ENCODE measurements at places on chromosomes 7 and 10.

GRCh38 chr10:65375528-65375927 lies 1550.3 kb upstream of the LRRTM3 start:
- DNase-seq = no peak

DNA sequence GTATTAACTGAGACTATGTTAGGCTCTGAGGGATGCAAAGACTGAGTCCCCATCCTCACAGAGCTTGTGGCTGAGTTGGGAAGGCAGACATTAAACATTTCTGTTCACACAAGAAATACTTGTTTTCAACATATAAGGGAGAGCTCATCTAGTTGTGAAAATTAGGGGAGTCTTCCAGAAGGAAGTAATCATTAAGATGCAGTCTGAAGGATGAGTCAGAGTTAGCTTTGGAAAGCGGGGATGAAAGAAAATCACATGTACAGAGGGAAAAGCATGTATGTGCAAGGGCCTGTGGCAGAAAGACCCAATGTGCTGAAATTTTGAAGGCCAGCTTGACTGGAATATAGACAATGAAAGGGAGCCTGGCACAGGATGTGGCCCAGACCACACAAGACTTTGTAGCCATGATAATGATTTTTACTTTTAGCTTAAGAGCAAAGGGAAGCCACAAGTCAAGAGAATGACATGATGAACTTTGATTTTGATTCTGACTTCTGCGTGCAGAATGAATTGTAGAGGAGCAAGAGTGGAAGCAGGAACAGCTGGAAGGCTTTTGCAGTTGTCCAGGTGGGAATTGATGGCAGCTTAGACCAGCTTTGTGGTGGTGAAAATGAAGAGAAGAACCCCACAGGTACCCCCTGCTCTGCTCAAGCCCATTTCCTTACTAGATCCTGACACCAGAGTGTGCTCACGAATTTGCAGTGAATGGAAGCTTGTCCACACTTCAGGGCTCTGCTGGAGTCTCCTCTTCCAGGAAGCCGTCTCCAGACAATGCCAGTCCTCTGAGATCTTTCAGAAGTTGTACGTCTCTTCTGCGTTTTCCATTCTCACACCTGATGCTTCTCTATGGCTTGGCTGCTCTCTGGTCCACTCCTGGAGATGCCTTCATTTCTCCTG lies 115.6 kb downstream of the ATXN7L1 start:
- peak; percentile 32 for DNase-seq

- DNase-seq = no peak
Observed at GRCh38 chr7:35993113-35993512, 159.9 kb upstream of the EEPD1 start.

GRCh38 chr10:21832821-21833130 lies 170.8 kb downstream of the DNAJC1 start:
- DNase-seq = no peak

DNA sequence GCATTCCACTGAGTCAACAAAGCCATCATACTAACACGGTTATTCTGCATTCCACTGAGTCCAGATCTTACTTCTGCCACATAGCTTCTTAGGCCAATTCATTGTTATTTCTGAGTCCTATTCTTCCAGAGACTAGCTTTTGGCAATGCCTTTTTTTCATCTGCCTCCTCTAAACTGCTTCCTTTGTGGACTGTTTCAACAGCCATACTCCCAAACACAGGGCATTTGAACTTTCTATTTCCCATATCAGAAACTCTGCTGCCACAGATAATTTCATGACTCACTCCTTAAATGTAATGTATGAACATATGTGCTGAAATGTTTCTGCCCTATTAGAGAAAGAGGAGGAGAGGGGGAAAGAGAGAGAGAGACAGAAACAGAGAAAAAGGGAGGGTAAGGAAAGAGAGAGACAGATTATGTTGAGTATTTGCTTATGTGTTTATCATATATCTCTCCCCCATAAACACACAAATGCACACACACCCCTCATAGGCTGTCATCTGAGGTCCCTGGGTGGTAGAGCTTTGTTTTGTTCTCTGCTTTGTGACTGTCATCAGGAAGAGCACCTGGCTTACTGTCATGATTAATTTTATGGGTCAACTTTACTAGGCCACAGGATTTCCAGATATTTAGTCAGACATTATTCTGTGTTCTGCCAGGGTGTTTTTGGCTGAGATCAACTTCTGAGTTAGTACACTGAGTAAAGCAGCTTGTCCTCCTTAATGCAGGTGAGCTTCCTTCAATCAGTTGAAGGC lies 308.0 kb upstream of the KCND2 start:
- no peak for DNase-seq

- DNase-seq = no peak
Observed at GRCh38 chr7:104804696-104805095, 209.3 kb upstream of the KMT2E start.

DNA sequence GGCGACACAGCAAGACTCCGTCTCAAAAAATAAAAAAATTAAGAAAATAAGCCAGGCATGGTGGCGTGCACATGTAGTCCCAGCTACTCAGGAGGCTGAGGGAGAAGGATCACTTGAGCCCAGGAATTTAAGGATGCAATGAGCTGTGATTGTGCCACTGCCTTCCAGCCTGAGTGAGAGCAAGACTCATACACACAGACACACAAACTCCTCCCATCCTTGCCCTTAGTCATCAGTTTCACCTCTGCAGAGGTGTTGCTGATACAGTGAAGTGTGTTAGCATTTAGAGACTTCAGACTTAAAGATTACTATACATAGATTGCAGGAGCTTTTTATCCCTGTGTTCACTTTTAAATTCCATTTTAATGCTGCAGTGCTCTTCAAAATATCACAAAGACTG lies 5.5 kb upstream of the H2AZ2 start:
- DNase-seq = peak; percentile 72

- no peak for DNase-seq
Observed at GRCh38 chr7:73602721-73603651, 21.3 kb downstream of the MLXIPL start.

GRCh38 chr7:105402221-105403095 lies 13.7 kb upstream of the SRPK2 start:
- DNase-seq = no peak

GRCh38 chr7:70498232-70498992 lies 633.5 kb upstream of the GALNT17 start:
- DNase-seq = no peak

- DNase-seq = peak; percentile 24
Observed at GRCh38 chr7:19665399-19666008, 43.3 kb downstream of the POLR1F start.

- DNase-seq = no peak
Observed at GRCh38 chr10:92552310-92552709, 21.6 kb downstream of the IDE start.

DNA sequence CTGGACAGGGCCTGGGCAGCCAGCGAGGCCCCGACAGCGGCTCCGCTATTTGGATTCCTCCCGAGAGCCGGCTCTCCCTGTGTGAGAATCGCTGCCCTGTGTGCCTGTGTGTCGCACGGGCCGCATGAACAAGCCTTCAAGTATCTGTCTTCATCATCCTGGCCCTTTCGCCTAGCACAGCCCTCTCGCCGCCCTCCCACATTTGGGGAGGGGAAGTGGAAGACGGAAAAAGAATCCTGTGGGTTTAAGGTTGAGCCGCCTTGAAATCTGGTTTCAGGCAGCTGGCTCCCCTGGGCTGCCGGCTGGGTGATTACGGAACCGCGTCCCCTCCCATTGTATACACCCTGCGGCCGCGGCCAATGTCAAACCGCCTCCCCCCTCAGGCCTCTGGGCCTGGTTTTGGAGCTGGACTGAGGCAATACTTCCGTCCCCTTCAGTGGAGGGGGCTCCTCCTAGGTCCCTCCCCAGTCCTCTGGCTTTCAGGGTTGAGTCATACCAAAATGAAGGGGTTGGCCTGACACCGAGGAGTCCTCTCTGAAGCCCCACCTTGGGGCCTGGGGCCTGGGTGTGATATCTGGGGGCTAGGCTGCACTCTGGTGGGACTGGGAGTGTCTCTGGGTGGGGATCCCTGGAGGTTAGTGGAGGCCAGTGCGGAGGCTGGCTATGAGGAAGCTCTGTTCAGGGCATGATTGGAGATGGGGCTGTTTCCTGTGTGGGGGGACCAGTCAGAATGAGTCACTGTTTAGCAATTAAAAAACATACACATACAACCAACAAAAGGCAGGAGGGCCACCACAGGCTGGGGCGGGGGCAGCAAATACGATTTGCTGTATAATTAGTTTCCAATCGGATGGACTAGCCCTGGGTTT lies 1.7 kb downstream of the TRIM8 start:
- peak; percentile 89 for DNase-seq

GRCh38 chr7:95503271-95504131 lies 17.8 kb downstream of the ASB4 start:
- DNase-seq = no peak

- DNase-seq = no peak
Observed at GRCh38 chr10:91745090-91745831, 53.0 kb upstream of the TNKS2 start.

- DNase-seq = no peak
Observed at GRCh38 chr7:66362136-66362535, 157.0 kb downstream of the TPST1 start.

- DNase-seq = no peak
Observed at GRCh38 chr10:71880425-71881306, 29.6 kb upstream of the PSAP start.

DNA sequence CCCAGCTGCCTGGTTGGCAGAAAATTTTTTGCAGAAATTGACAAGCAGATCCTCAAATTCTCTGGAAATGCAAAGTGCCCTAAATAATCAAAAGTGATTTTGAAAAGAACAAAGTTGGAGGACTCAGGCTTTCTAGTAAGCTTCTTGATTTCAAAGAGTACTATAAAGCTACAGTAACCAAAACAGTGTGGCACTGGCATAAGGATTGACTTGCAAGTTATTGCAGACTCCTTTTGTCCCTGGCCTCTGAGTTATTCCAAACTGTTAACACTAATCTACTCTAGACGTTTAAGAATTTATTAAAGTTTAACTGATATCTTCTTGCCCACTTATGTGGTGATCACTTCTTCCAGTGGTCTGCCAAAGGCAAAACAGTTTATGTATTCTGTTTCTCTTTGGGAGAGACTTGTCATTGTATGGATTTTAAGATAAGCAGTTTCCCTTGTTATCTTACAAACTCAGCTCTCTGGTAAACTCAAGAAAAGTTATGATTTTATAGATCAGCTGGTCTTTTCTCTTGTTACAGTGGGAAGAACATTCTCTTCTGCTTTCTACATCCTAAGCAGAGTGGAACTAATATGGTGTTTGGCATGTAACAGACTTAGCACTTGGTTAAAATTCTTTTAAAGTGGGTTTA lies 41.4 kb downstream of the LOXL4 start:
- DNase-seq = no peak

- DNase-seq = no peak
Observed at GRCh38 chr10:75460059-75460458, 28.6 kb downstream of the LRMDA start.

DNA sequence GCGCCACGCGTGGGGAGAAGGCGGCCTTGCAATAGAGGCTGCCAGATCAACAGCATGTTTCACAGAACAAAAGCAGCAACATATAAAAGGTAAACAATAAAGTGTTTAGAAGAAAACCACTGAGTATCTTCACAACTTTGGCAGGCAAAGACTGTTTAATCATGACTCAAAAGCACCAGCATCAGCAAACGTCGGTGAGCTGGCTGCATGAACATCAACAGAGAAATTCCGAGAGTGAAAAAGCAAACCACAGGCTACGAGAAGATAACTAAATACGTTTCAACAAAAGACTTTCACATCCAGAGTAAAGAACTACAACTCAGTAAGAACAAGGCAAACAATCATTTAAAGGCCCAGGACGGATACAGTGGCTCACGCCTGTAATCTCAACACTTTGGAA lies 172.0 kb downstream of the MAD1L1 start:
- no peak for DNase-seq

- no peak for DNase-seq
Observed at GRCh38 chr10:88852327-88852726, 683 bp upstream of the ANKRD22 start.

DNA sequence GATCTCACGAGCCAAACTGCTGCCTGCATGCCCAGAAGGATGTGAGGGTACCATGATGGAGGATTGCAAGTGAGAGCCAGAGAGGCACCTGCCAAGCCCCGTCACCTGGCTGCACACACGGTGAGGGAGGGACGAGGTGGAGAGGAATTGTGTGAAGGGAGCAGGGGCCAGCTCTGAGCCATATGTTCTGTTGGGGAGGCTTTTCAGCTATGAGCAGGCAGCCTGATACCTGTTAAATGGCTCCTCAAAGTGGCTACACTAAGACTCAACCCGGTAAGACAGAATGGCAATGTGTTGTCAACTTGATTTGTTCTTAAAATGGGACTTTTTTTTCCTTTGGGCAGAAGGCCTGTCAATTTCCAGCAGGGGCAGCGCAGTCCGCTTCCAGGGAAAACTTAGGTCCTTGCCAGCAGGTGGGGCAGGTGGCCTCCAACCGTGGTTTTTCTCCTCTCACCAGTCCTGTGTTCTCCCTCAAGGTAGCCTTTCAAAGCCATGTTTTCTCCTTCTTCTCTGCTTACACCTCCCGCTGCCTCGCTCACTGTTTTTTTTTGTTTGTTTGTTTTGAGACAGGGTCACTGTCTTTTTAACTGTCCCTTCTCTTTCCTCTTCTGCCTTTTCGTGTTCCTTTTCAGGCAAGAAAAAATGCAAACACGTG lies 57.7 kb upstream of the ZNRF2 start:
- DNase-seq = no peak

DNA sequence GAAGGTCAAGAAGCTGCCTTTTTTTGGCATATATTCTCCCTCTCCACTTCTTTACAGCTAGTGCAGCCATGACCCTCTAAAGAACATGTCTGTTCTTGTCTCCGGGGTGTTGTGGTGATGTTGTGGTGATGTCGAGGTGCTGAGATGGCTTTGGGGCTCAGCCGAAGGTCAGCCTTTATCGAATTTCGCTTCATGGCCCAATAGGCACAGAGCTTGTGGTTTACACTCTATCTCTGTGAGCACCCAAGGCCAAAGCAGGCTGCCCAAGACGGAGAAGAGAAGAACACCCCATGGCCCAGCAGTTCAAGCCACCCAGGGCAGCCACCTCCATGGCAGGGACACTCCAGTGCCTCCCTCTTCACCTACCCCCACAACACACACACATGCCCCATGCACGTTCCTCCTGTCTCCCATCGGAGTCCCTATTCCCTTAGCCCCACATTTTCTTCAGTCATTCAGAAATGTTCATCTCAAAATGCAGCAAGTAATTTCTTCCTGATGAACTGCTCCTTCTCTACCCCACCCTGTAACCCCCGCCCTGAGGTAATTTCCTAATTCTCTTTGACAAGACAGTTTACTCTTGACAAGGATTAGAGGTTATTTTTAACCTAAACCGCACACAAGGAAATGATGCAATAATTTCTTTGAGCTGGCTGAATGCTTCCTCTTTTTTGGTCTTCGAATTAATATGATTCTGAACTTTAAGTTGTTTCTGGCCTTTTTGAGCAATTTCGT lies 18.6 kb upstream of the ADRB1 start:
- DNase-seq = peak; percentile 47

GRCh38 chr7:133572843-133573242 lies 320.0 kb downstream of the EXOC4 start:
- DNase-seq = no peak

DNA sequence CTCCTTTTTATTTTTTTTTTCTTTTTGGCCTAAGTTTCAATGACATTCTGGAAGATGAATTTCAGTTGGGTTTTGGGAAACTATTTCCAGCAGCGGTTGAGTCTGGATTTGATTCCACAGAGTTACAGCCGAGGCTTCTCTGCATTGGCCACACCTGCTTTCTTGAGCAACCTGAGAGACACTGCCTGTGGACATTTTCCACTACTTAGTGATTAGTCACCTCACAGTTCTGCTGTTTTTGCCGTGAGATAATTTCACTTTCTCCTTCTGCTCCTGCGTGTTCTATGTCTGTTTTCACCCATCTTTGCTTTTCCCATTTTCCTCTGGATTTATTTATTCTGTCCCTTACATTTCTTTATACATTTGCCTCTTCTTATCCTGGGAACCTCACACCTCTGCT lies 243.0 kb downstream of the BICC1 start:
- peak; percentile 3 for DNase-seq

All from activated CD4-positive, alpha-beta T cell treated with anti-CD3 and anti-CD28 coated beads, Interleukin-10, Interleukin-2, amounts not matched to agents 100 ng/mL and 50 ng/mL, durations not matched to agents 16 hours and 8 hours (primary cell).